Activated naive CD4-positive, alpha-beta T cell (primary cell): ENCODE measurements at places on chromosomes 4 and X.

DNA sequence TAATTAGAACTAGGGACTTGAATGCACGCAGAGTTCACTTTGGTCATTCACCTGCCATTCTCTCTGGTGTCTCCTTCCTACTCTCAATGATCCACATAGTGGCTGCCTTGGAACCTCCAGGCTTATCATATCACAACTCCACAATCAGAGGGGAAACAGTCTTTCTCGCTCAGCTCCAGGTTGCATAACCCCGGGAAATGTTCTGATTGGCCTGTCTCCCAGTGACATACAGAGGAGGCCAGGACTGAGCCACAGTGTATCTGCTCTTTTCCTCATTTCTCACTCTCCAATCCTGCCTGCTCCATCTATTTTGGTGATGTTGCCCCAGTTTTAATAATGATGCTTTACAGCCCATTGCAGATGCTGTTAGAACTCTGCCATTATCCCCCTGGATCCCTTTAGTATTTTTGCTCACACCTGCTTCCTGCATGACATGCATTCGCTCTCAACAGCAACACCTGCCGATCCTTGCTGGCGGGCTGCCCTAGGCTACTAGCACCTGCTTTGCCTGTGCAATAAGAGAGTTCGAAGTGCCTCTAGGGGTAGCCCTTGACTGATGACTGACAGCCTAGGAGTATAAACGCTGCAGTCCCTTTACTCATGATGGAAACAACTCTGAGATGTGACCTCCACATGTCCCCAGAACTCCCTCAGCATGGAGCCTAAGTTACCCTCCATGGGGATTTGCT lies 211.3 kb upstream of the RPS6KA3 start:
- DNase-seq = no peak

DNA sequence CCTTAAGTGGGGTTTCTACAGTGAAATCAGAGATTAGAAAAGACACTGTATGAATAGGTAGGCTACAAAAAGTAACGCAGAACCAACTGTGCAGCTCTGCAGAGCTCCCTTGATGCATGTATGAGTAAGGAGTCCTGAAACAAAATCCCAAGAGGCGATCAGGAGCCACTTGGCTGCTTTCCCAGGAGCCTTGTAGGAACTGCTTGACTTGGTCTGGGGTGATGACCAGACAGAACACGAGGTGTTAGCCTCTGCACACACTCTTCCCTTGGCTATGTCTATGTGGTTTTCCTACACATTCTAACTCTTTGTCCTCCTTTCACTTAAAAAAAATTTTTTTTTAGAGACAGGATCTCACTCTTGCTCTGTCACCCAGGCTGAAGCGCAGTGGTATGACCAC lies 22.8 kb upstream of the AP1S2 start:
- DNase-seq = no peak

DNA sequence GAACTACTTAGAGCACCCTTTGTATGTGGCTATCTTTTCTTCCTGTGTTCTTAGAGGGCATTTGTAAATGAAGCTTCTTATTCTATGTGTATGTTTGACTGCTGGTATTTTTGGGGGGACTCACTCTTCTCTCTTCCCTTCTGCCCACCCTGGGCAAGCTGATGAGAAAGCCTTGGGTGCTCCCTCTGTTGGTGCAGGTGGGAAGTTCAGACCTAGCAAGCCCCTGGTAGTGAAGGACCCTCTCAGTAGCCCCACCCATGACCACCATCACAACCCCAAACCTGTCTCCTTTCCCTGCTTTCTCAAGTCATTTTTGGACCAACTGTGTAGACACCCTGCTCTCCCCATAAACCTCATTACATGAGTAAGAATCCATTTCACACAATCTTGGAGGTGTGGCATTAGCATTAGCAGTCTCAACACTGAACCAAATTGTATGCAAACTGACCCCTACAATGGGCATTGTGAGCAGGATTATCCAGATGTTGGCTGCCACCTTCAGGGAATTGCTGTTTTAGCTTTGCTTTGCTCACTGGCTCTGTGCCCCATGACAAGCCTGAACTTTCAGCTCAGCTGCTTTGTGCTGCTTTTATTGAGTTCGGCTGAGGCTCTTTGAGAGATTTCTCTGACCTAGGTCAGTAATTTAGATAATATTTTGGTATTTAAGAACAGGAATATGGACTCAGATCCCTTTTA lies 27.9 kb downstream of the TRIM61 start:
- DNase-seq = no peak

- DNase-seq = no peak
These were observed 2.6 kb downstream of the HCCS start for GRCh38 chrX:11113731-11114130.

- no peak for DNase-seq
These were observed 112.7 kb downstream of the ASMT start for GRCh38 chrX:1727531-1728027.

- DNase-seq = no peak
These were observed 139.2 kb upstream of the ANKRD50 start for GRCh38 chr4:124851741-124852140.

- no peak for DNase-seq
These were observed 585.7 kb downstream of the IL15 start for GRCh38 chr4:142222127-142222526.

- DNase-seq = no peak
These were observed 44.2 kb downstream of the CLCN3 start for GRCh38 chr4:169664615-169665014.

DNA sequence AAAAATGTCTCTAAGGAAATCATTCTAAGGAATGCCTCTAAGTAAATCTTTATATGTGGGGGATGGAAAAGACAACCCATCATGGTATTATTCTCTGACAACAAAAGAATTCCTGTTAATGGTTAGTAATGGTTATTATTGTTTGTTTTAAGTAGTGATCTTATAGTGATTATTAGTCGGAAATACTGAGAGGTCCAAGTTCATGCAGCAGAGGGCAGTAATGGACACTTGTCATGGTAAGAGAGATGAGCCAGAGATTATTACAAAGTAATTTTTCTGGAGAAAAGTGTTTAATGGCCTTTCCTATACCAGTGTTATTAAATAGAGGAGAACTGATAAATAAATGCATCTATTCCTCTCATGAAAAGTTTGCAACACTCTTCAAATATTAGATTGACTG lies 8.1 kb upstream of the DKK2 start:
- no peak for DNase-seq

- DNase-seq = no peak
These were observed 46.0 kb downstream of the PHEX start for GRCh38 chrX:22078117-22078516.

DNA sequence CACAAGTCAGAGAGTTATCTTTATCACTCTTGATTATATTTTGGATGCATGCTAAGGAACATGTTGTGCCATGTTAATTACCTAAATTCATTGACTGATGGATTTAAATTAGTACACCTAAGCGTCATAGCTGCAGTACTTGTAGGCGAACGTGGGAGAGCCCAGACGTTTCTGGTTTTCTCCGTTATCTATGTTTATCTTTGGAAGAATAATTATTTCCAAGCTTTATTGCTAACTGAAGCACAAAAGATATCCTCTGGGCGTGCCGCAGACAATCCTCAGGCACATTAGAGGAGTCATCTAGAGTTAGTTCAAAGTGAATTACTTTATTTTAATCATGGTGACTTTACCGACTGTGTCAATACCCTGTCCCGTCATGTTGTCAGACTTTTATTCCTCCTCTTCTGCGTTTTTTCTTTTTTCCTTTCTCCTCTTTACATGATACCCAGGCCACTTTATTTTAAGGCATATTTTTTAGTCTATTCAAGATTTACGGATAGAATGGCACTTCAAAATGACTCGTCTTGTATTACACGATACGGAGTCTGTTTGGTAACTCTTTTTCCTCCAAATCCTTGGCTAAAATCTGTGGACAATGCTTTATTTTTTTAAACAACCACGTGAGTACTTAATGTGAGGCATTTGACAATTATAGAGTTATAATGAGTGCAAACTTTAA lies 632.0 kb upstream of the TENM3 start:
- DNase-seq = no peak

DNA sequence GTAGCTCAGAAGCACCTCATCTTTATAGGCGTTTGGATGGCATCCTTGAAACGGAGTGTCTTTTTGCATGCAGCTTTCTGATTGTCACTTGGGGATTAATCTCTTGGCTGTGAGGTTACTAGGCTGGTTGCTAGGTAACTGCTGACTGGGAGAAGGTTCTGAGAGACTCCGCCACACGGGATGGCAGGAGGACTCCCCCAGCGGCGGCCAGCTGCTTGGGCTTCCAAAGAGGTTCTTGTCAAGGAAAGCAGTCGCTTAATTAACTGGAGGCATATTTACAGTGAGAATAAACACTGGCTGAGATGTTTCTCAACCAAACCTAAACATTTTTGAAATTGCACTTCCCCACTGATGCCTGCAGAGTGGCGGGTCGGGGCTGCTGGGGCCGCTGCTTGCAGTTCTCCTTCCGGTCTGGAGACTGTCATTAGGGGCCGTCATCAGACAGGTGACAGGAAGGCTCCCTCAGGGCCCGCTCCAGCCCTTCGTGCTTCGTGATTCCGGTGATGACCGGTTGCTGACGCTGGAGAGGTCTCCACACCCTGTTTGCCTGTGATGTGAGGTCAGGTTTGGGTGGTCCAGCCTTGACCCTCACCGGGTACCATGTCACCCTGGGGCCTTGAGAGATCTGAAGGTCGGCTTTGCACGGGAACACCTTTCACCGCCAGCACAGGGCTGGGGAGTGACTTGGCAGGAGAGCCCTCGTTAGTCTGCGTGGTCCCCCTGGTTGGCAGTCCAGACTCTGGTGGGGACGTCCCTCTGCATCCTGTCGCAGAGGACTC lies 9.1 kb downstream of the NSG1 start:
- DNase-seq = no peak

GRCh38 chr4:105350859-105351490 lies 122.9 kb downstream of the PPA2 start:
- DNase-seq = no peak

DNA sequence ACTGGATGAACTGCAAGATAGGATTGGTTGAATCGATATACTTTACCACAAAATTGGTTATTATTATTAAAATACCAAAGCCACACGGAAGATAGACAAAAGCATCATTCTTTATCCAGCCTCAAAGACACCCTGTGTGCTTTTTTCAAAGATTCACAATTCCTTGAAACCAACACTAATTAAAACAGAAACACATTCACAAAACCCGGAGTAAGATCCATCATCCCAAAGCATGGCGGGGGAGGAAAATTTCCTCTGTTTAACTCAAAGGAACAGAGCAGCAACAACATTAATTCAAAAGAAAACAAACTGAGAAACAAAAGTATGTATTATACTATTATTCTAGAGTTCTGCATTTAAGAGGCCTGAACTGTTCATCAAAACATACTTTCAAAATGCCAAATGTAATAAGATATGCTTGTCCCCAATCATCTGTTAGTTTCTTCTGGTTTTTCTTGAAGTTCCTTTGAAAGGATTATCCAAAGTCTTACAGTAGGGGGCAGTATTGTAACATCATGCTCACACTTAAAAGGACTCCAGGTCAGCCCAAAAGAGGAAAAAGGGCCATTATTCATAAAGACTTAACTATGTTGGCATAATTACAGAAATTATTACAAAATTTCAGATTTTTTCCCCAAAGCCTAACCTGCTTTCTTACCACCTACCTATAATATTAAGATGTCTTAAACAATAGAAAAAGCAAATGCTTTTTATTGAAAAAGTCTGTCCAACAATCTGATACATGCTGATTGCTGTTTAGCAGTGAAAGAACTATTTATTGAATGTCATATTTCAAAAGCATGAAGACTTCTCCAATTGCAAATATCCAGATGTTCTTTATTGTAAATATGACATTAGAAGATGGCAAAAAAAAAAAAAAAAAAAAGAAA lies 168.7 kb downstream of the SCFD2 start:
- DNase-seq = no peak

DNA sequence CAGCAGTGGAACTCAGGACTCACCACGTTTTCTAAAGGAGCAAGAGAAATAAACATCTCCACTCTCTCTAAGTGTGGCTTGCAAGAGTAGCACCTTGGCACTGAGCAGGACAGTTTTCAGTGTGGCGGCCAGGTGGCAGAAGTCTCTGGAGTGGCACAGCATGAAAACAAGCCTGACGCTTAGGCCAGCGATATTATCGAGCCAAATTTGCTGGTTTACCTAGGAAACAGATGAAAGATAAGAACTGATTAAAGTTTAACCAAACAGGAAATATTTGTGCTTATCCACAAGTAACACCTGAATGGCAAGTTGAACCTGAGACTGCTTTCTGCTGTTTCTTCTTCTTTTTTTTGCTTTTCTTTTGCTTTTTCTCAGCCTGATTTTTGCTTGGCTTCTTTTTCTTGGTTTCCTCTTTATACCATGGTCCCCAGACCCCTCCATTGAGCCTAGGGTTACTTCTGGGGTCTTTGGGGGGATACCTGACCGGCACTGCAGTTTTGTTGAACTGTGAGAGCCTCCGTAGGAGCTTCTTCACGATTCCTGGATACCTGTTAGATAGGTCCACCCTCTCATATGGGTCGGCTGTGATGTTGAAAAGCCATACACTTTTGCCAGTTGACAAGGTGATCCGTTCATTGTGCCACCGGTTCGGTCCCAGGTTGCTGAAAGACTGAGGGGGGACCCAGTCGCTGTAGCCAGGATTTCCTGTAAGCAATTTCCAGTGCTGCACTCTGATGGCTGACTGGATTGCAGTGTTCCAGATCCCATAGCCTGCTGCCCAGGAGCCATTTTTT lies 77.3 kb downstream of the ARSJ start:
- DNase-seq = no peak

GRCh38 chr4:86497980-86498862 lies 95.9 kb upstream of the PTPN13 start:
- DNase-seq = no peak

GRCh38 chrX:43655151-43656004 lies 721 bp upstream of the MAOA start:
- no peak for DNase-seq
